Left colon (tissue), 2 donors: ENCODE measurements at places on chromosomes 4 and X.

GRCh38 chrX:66676413-66676812, 37.5 kb upstream of the EDA2R start:
- no peak for DNase-seq

GRCh38 chrX:40936827-40937226, 148.4 kb upstream of the USP9X start:
- DNase-seq = no peak

DNA sequence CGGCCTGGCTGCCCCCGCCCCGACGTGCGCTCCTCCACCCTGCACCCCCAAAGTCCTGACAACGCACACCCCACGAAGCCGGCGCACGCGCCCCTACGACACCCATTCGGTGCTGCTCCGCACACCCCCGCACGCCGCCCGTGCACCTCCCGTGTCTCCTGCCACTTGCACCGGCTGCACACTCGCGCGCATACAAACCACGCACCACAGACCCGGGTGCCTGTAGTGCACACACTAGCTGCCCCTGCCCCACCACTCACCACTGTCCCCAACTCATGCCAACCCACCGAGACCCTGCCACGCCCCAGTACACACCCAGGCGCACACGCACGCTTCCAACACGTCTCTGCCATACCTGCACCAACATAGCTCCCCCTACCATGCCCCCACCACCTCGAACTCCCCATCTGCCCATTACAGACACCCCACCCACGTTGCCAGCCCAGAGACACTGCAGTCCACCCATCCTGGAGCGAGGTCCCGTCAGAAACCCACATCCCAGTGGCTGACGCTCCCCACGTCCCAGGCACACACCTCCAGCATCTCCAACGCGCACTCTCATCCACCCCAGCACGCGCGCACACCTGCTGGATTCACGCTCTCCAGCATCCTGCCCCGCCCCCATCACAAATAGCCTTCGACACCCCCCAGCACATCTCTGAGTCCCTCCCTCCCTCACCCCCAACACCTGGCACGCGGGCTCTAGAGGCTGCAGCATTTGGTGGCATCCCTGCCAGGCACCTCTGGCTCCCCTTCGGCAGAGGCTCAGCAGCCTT, 4.2 kb upstream of the DUSP9 start:
- no peak for DNase-seq

DNA sequence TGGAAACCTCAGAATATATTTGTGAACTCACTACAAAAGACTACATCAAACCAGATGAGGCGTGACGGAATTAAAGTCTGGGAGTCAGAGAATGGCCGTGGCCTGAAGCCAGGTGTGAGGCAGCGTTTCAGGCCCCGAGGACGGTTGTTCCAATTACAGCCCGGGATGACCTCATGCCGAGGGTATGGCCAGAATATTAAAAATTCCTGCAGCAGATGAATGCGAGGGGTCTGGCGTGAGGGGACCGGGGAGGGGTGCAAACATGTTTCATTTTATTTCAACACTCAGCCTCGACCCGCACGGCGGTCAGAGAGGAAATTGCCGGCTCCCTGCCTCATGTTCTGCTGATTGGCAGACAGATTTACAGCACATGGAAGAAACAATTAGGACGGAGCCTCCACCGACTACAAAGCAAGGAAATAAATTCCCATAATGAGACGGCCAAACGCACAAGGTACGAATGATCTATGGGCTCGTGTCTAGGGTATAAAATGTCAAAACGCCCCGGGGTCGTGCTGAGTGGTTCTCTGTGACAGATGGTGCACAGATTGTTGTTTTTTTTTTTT, 289.7 kb downstream of the SHOX start:
- DNase-seq = no peak

GRCh38 chr4:153161226-153161963, 42.8 kb upstream of the TRIM2 start:
- DNase-seq = no peak

DNA sequence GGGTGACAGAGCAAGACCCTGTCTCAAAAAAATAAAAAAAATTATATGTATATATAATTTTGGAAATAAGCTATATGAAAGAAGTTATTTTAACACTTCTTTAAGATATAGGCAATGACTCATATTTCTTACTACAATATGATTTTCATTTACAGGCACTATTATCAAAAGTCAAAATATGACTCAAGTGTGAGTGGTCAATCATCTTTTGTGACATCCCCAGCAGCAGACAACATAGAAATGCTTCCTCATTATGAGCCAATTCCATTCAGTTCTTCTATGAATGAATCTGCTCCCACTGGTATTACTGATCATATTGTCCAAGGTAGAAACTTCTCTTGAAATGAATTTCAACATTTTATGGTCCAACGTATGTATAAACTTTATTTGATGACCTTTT, 20.8 kb downstream of the OCIAD1 start:
- DNase-seq = no peak

- no peak for DNase-seq
These were observed 42.5 kb upstream of the MXD4 start for GRCh38 chr4:2304321-2304876.

DNA sequence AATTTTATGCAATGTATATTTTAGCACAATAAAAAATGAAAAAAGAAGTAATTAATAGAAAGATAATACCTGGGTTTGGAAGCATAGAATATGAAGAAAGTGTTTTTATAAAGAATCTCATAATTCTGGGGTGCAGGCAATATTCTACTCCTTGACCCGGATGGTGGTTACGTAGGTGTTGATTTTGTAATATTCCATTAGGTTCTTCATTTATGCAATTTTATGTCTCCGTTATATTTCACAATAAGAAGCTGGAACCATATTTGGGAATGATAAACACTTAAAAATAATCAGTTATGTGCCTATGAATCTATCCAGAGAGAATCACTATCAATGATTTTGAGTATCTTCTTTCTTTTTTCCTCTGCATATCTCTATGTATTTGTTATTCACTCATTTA, 38.5 kb downstream of the CHRNA9 start:
- DNase-seq = no peak
